ENCODE measurements at places on chromosomes 13 and 19. TPM values are rescaled to one million over a fixed set of nuclear protein-coding genes. Genes with fewer than 3 reads are reported as not detected.

The TUBB4A gene
- total RNA-seq = 0.90 TPM

The CRX gene
- not detected for total RNA-seq

The MAB21L1 gene
- total RNA-seq = 0.36 TPM

The VSIG10L gene
- 1.7 TPM for total RNA-seq

DNA sequence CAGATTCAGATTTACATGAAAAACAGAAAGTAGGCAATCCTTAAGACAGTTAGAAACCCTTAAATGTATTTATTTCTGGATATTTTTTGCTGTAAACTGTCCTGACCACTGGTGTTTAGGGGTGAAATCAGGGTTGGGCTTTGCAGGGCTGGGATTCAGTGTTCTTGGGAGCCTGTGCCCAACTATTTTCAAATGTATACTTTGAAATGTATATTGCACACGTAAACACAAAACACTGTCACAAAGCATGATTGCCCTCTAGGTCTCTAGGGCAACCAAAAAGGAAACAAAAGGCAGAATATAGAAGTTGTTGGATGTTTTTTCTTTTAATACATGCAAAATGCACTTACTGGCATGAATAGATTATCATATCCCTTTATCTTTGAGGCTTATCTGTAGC is 1185.4 kb downstream of the DIAPH3 start:
- H3K27me3 ChIP-seq = no peaks in the 10 kb centered on the region
- no peaks in the 10 kb centered on the region for H3K36me3 ChIP-seq
- no peaks in the 10 kb centered on the region for H3K4me1 ChIP-seq
- H3K4me3 ChIP-seq = no peak overlapping the region

GRCh38 chr13:40220299-40220935 is 446.0 kb downstream of the FOXO1 start:
- DNase-seq = no peak
- no peaks in the 10 kb centered on the region for H3K27me3 ChIP-seq
- no peak overlapping the region for H3K4me3 ChIP-seq
- H3K36me3 ChIP-seq = no peaks in the 10 kb centered on the region
- H3K4me1 ChIP-seq = no peaks in the 10 kb centered on the region

DNA sequence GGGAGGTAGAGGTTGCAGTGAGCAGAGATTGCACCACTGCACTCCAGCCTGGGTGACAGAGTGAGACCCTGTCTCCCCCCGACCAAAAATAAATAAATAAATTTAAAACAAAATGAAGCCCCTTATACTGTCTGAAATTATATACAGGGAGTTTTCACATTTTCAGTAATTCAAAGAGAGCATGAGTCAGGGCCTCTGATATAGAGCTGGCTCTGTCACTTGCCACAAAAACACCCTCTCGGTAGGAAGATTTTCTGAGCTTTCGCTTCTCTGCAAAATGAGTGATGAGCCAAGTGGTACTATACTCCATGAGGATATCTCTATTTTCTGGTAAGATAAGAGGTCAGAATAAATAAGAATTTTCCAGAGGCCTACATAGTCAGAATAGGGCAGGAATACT is 462.9 kb downstream of the COG6 start:
- H3K4me3 ChIP-seq = no peak overlapping the region
- no peak overlapping the region for H3K27ac ChIP-seq
- H3K4me1 ChIP-seq = peaks cover 9% of the 10 kb centered on the region
- H3K27me3 ChIP-seq = no peaks in the 10 kb centered on the region
- H3K36me3 ChIP-seq = no peaks in the 10 kb centered on the region

GRCh38 chr13:93721483-93721882 is 494.9 kb downstream of the GPC6 start:
- no peak for DNase-seq
- H3K36me3 ChIP-seq = no peaks in the 10 kb centered on the region
- no peak overlapping the region for H3K27ac ChIP-seq
- H3K4me1 ChIP-seq = no peaks in the 10 kb centered on the region

DNA sequence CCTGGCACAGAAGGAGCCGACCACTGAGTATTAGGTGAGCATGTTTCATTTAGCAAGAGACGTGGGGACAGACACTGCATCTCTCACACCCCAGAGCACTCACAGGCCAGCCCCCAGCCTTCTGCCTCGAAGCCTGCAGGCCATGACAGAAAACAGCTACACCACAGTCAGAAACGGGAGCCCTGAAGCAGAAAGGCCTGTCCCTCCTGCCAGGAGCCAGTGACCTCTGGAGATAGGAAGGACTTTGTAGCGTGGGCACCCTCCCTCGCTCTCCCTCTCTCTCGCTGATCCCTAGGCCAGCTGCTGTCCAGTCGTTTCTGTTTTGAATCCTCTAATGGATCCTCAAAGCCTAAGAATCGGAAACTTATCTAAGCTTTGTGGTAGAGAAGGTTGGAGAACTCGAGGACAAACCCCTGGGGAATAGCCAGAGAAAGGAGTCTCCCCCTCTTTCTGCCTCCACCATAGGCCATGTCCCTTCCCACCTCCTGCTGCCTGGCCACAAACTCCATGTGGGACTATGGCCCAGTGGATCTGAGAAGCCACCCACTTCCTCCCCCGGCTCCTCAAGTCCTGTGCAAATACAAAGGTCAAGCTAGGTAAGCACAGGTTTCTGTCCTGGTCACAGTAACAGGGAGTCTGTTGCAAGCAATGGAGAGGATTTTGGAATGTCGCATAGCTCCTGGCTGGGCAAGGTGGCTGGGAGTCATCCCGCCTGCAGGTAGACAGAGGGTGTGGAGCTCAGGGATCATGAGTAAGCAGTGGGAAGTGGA is 95.1 kb downstream of the NUFIP1 start:
- H3K36me3 ChIP-seq = no peaks in the 10 kb centered on the region
- H3K4me1 ChIP-seq = no peaks in the 10 kb centered on the region
- DNase-seq = no peak
- no peak overlapping the region for H3K4me3 ChIP-seq
- no peaks in the 10 kb centered on the region for H3K27me3 ChIP-seq

Data from aorta (tissue), 5 donors.